ENCODE measurements at places on chromosomes 2 and 18.

DNA sequence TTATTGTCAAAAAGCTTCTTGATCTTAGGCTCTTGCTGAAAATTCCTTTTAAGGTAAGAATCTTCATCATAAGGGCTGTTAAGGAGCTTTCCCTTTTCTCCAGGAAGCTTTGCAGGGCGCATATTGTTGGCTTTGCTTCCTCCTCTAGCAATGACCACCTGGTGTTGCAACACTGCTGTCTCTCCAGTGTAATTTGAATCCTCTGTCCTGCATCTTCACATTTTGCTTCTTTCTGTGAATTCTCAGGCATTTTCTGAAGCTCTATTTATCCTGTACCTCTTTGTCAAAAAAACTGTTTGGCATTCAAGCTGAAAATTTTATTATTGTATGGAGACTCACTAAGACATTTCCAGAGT is 533.1 kb upstream of the CHAC2 start:
- no peak for DNase-seq

DNA sequence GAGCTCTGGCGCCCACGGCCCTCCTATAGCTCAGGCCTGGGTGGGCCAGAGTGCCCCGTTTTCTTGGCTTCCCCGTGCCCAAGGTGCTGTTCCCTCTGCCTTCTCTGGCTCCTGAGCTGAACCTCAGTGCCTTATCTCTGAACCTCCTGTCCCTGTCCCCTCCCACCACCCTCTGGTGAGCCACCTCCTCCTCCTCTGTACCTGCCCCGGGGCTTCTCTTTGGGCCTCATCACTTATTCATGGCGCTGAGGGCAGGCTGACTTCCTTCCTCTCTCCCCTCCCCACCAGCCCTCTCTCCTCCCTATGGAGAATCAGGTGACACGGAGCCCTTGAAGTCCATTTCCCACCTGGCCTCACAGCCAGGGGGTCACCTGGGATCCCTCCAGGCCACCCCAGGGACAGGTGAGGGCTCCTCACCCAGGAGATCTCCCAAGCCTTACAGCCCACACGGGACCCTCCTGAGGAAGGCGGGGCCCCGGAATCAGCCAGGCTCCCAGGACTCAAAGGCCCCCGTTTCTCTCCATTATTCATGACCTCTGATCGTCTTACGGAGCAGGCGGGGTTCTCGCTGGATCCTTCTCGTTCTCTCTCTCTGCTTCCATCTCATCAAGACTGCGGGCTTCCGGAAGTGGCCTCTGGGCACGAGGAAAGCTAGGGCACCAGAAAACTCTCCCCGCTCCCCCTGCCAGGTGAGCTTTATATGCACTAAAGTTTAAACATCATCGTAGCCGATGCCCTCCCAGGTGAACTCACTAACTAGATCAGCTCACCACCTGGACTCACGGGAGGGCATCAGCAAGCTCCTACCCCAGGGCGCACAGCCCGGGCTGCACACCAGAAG is at the start of gene LOXHD1:
LOXHD1 (minus strand) TSS at position 106 of the 841 bp plus-strand sequence. CDS start 187 bp downstream, outside the sequence.
- DNase-seq = no peak

- DNase-seq = no peak
Measured at GRCh38 chr2:26786207-26787028, 562 bp downstream of the CENPA start.

- DNase-seq = no peak
Measured at GRCh38 chr2:11535899-11536344, 2.1 kb downstream of the GREB1 start.

- DNase-seq = no peak
Measured at GRCh38 chr2:29489568-29489967, 374.4 kb downstream of the CLIP4 start.

DNA sequence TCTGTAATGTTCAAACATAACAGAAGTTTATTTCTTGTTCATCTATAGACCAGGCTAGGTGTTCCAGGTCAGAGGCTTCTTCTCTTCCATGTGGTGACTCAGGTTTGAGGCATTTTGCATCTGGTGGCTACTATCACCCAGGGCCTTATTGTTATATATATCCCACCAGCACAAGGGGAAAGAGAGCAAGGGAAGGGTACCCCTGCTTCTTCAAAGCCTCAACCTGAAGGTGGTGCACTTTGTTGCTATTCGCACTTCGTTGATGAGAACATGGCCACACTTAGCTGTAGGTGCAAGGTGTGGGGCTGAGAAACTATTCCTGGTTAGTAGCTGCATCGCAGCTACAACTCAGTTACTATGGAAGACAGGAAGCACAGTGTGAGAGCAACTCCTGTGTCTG is 27.4 kb upstream of the SLC3A1 start:
- no peak for DNase-seq

DNA sequence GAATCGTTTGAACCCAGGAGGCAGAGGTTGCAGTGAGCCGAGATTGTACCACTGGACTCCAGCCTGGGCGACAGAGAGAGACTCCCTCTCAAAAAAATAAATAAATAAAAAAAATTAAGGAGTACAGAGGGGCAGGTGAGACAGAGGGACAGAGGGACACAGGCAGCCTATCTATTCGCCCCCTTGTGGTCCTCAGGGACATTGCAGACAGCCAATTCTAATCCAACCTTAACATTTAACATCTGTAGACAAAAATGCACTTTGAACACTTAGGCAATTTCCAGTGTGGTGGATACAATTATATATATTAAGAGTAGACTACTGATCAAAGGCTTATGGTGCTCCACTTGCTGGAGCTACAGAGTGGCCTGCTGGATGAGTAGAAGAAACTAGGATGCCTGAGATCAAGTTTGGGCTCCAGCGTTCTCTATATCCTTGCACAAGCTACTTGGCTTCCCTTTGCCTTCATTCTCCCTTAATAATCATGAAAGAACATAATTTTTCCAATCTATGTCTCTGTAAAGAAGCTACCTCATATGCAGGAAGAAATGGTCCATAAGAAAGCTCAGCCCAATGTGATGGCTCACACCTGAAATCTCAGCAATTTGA is 8.2 kb upstream of the SMARCAL1 start:
- DNase-seq = no peak

GRCh38 chr2:10453905-10454298 is 5.8 kb upstream of the ODC1 start:
- DNase-seq = no peak

GRCh38 chr18:35683021-35683420 is 101.5 kb downstream of the GALNT1 start:
- DNase-seq = no peak

- DNase-seq = no peak
Measured at GRCh38 chr2:105454801-105455485, 56.1 kb upstream of the FHL2 start.

DNA sequence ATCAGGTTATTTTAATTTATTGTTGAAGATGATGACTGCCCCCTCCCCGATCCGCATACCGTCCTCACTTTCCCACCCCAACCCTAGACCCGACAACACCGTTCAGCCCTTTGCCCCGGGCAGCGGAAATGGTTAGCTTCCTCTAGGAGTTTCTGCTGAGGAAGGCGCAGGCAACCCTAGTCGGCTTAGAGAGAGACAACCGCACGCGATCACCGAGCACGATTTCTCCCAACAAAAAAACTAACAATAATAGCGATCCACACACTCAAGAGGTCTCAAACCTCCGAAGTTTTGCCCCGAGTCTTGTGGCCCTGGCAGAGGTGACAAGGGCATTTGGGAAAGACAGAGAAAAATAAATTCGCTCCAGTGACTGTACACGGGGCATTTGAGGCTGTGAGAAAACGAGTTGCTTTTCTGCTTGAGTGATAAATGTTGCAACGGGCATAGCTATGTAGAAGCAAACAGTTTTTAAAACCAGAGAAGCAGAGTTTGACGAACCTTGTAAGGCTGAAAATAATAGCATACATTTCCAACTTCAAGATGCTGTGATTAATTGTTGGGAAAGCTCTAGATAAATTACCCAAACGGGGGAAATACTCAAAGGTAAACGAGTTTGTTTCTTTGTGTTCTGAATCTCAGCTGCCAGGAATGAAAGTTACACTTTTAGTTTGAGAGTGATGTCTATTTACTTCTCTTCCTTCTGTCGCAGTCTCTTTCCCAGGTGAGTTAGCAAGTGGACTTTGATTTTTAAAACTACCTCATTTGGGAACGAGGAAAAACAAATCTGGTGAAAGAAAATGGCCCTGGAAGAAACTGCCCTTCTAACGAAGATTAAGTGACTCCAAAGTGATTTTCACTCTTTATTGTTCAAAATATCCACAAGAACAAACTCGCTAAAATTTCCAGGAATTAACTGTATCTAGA is 11.0 kb upstream of the SIX3 start:
- no peak for DNase-seq

DNA sequence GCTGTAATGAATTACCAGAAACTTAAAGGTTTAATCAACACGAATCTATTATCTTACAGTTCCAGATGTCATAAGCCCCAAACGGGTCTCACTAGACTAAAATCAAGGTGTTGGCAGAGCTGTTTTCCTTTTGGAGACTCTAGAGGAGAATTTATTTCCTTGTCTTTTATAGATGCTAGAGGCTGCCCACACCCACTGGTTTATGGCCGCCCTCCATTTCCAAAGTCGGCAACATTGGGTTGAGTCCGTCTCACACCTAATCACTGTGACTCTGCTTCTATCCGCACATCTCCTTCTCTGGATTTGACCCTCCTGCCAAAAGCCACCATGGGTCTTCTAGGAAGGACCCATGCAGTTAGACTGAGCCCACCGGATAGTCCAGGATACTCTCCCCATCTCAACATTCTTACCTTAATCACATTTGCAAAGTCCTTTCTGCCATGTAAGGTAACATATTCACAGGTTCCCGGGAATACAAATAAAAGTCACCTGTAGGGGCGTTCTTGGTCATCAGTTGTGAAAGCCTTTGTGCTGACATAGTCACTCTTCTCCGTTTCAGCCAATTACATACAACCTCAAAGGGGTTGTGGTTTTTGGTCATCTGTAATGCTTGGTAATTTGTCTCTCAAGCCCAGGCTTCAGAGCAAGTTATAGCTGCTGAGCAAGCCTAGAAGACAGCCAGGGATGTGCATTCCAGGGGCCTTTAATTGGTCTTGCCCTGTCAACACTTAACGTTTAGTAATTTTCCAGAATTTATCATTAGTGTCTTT is 179.4 kb downstream of the ANTXR1 start:
- no peak for DNase-seq

GRCh38 chr2:104774631-104775030 is 79.3 kb upstream of the POU3F3 start:
- no peak for DNase-seq

DNA sequence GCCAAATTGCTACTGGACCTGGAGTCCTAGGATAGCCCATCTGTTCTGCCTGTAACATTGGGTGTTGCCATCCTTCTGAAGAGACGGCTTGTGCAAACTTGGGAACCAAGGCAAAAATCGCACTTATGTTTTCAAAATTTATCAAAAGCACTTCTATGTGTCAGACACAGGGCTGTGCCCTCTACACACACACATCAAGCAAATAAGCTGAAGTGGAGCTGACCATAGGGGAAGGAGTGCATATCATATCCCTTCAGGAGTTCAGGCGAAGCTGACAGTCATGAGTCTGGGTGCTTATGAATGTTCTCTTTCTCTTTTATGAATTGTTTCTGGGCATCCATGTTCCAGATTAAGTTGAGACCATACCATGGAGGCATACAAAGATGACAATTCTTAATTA is 247.9 kb downstream of the CYRIA start:
- no peak for DNase-seq

DNA sequence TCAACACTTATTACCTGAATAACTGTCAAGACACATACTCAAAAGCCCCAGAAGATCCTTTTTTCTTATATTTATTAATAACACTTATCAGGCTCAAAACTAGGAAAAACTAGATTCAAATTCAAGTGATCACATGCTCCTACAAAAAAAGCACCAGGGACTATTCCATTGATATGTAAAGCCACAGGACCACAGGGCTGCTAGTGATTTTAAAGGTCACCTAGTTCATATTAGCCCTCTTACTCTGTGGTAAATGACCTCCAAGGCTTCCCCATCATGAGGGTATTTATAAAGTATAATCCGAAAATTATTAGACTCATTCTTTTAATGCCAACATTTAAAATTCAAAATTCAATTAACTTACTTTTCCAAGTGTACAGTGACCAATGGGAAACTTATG is 52.5 kb downstream of the LRPPRC start:
- no peak for DNase-seq

- DNase-seq = no peak
Measured at GRCh38 chr18:41462946-41463345, 492.1 kb upstream of the PIK3C3 start.

DNA sequence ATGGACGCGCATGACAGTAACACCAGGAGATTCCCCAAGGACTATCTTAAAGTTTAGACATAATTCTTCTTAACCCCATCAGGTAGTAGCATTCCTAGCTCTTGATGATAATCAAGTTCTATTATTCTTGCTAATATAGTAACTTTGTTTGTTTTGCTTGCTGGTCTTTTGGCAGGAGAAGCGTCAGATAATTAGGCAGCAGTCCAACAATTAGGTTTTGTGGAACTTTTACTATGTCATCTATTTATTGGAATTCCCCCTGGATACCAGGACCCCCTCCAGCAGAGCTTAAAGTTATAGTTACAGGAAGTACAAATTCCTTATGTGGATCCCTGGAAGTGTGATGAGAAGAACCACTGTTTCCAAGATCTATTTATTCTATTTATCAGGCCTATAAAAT is 1138.0 kb upstream of the FAM98A start:
- no peak for DNase-seq

DNA sequence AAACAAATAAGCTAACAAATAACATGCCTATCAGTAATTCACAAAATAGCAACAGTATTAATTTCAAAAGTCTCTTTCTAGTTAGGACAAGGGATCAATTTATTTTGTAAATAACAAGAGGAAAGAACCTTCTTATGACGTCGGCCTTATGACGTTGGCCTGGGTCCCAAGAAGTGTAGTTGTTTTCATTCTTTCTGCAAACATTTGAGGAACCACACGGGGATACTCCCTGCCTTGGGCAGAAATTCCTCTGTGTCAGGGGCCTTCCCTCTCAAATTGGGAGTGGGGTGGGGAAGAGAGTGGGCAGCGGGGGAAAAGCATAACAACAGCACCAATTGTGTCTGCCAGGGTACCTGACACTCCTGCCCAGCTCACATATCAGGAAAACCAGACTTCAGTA is 1.3 kb downstream of the CCDC68 start:
- no peak for DNase-seq

DNA sequence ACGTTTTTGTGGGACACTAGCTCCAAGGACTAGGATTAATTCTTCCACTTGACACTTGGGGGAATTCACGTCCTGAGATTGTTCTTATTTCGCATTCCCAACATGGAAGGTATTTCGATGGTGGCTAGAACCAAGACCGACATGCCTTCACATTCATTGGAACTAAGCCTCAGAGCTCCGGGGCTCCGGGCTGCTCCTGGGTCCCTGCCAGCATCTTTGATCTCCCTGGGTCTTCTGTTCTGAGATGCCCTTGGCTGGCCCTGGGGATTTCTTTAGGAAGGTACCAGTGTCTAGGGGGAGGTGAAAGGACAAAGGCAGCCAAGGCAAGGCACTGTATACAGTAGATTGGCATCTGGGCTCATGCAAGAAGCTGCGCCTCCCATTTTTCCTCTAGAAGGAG is 76.8 kb downstream of the DYSF start:
- DNase-seq = no peak

- DNase-seq = no peak
Measured at GRCh38 chr2:218033590-218034496, 31.0 kb upstream of the TNS1 start.

Data from left hindlimb (tissue), 1 donor.